GM06990 (cell line): ENCODE measurements at places on chromosomes 7 and 10.
A peak's percentile ranks its signal among the peaks of the same experiment; 100 is the strongest.

GRCh38 chr10:6755781-6756460 is 175.8 kb upstream of the PRKCQ start:
- no peak for DNase-seq

DNA sequence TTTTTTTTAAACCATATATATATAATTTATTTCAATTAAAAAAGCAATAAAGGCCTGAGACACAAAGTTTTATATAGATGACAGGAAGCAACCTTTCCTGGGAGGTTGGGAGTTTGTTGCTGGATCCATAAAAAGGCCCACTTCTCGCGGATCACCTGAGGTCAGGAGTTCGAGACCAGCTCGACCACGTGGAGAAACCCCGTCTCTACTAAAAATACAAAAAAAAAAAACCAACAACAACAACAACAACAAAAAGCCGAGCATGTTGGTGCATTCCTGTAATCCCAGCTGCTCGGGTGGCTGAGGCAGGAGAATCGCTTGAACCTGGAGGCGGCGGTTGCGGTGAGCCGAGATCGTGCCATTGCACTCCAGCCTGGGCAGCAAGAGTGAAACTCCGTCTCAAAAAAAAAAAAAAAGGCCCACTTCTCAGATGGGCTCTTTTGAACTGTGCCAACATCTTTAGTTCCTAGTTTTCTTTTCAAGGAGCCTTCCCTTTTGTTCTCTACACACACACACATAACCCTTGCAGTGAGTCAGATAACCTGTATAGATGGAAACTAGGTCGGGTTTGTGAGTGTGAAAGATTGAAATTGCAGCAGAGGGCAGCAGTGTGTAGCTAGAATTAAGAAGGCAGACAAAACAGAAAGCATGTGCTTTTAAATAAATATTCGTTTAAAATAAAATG is 1.2 kb upstream of the SMNDC1 start:
- DNase-seq: peak; percentile 57

DNA sequence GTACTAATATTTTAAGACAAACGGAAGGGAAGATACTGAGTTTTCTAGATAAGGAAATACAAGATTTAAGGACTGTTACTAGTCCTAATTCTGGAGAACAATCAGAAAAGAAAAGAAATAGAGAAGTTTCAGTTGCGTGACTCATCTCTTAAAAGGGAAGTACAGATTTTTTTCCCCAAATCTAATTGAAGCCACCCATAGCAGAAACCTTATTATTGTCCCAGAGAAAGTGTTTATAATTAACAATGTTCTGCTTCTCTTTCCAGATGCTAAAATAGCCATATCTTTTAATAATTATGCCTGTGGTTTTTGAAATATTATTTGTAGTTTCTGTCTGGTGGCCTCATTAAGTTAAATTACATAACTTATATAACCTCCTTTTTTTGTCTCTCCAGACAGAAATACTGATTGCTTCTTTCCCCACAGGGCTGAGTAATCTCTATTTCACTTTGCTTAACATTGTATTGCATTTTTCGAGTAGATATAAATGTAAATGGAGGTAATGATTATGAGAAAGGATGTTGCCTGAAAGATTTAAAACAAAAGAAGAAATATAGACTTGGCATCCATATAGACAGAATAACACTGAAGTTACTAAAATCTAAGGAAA is 240.7 kb upstream of the MBL2 start:
- DNase-seq: no peak

DNA sequence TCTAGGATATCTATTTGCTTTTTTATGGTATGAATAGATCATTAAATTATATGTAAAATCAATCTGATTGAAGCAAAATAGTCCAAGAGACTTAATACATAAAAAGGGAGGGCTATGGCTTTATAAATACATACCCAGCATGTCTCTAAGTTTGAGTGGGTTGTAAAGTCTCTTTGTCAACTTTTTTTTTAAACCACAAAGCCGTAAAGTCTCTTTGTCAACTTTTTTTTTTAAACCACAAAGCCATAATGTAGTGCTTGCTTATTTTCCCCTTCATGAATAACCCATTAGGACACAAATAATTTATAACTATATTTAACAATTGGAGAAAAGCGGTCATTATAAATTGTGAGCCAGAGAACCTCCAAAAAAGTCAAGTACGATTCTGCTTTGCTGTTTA is 5.7 kb downstream of the HECTD2 start:
- DNase-seq: no peak

- peak; percentile 55 for DNase-seq
Observed at GRCh38 chr7:29987811-29988317, 1.7 kb downstream of the SCRN1 start.

DNA sequence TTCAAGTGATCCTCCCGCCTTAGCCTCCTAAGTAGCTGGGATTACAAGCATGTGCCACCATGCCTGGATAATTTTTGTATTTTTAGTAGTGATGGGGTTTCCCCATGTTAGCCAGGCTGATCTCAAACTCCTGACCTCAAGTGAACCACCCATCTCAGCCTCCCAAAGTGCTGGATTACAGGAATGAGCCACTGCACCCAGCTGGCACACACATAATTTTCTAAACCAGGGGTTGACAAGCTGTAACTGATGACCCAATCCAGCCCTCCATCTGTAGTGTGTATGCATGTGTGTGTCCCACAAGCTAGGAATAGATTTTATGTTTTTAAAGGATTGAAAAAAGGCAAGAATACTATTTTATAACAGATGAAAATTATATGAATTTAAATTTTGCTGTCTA is 125.9 kb upstream of the INSYN2A start:
- no peak for DNase-seq

DNA sequence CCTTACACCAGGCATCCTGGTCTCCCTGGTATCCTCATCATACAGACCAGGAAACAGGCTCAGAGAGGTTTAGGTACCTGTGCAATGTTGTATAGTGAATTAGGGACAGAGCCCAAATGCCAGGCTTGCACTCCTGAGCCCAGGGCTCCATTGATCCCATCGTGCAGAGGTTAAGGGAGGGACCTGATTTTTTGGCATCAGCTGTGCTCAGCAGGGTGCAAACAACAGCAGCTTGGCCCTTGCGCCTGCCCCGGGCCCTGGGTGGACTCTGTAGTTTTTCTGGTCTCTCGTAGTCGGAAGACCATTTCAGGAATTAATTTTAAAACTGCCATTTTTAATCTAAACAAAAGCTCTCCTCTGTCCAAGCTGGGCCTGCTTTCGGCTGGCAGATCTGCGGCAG is 79.2 kb downstream of the COL26A1 start:
- DNase-seq: no peak

DNA sequence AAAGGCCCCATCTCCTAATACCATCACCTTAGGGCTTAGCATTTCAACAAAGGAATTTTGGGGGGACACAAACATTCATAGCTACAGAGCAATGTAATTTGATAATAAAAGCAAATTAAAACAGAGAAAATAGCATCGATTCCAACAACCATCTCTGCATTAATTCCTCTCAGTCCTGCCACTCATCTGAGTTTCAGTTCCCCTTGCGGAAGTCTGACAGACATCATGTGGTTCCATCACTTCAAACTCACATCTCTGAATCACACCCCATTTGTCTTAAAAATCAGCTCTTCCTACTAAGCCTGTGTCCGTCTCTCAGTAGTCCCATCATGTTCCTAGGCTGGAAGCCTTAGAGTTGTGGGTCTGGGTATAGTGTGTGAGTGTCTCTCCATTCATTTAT is 3.6 kb downstream of the ADCK2 start:
- peak; percentile 48 for DNase-seq

DNA sequence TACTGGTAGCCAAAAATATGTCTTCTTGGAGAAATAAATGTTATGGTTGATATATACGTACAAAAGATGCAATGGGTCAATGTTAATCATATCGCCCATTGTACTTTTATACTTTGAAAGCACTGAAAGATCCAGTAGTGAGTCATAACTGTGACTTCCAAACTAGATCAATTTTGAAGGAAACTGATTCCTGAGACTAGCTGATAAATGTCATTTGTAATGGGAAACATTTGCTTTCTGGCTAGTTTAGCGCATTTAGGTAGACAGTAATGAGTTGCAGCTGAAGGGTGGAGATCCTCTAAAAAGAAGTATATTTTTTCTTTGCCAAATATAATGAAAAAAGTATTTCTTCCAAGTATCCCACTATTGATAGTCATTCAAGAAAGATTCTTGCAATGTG is 53.5 kb upstream of the ARHGAP21 start:
- DNase-seq: no peak

- DNase-seq: no peak
Observed at GRCh38 chr10:119431034-119431772, 111.3 kb downstream of the RGS10 start.

DNA sequence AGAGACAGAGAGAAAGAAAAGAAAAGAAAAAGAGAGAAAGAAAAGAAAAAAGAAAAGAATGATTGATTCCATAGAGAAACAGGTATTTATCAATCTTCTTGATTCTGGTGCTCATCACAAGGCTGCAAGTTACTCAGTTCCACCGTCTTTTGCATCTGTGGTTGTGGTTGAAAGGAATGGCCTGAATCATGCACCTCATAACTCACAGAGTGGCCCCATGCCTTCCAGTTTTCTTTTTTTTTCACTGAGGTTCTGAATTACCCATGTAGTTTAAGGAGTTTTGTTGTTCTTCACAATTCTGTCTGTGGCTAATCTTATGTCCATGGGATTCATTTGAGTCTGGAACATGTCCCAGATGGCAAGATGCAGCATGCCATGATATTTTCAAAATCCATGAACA is 156.0 kb downstream of the ZNF33B start:
- no peak for DNase-seq

GRCh38 chr7:105512926-105513526 is 9.0 kb downstream of the PUS7 start:
- DNase-seq: no peak

DNA sequence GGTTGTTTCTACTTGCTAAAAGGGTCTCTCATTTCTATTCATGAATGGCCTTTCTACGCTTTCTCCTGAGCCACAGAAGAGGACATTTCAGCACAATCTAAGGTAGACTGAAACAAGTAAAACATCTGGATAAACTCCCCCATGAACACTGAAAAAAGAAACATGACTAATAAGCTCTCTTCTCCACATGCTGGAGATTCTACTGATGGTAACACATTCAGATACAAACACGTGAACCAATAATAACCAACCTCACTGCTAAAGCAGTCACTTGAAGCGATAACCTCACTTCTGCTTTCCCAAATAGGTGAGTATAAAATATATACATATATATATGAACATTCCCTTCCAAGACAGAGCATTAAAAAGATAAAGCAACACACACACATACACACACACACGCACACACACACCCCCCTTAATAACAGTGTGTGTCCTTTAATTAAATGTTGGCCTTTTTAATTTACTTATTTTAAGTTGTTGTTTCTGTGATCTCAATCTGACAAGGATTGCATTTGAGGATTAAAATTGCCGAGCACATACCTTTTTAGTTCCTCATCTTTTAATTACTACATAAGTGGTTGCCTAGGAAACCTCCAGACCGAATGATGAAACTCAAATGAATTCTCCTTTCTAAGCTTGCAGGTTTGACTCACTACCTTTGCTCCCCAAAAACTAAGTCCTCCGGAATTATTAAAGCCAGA is 292.4 kb upstream of the KLF14 start:
- no peak for DNase-seq

GRCh38 chr10:127866276-127867013 is 26.3 kb downstream of the CLRN3 start:
- DNase-seq: no peak

DNA sequence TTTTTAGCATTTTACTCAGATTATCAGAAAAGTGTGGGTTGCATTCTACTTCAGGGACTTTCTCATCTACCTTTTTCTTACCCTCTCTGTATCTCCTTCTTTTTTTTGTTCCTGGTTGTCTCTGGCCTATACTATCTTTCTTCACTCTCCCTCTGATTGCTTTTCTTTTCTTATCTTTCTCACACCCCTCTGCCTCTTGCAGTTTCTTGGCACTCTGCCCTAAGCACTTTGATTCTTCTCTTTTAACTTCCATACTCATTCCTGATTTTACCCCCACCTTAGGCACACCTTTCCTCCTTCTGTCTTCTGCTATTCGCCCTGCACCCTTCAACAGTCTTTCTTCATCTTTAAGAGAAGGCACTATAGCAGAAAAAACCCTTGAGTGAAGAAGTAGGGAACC is 92.8 kb upstream of the HPS1 start:
- no peak for DNase-seq

DNA sequence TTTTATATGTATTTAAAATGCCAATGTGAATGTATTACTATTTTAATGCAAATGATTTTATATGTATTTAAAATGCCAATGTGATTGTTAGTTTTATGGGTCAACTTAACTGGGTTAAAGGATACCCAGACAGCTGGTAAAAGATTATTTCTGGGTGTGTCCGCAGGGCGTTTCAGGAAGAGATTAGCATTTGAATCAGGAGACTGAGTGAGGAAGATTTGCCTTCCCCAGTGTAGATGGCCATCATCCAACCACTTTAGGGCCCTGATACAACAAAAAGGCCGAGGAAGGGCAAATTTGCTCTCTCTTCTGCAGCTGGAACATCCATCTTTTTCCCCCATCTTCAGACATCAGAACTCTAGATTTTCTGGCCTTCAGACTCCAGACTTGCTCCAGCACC is 116.2 kb downstream of the BAMBI start:
- no peak for DNase-seq

GRCh38 chr10:126090911-126091728 is 194.8 kb downstream of the FANK1 start:
- no peak for DNase-seq
